ENCODE measurements at places on chromosomes 16 and 17.
A peak's percentile ranks its signal among the peaks of the same experiment; 100 is the strongest.

- peak; percentile 92 for DNase-seq
Measured at GRCh38 chr16:15642557-15643047, 352 bp downstream of the MARF1 start.

- DNase-seq: peak; percentile 42
Measured at GRCh38 chr16:4140652-4141051, 24.4 kb upstream of the ADCY9 start.

- DNase-seq: no peak
Measured at GRCh38 chr16:55062442-55062841, 131.8 kb downstream of the IRX5 start.

DNA sequence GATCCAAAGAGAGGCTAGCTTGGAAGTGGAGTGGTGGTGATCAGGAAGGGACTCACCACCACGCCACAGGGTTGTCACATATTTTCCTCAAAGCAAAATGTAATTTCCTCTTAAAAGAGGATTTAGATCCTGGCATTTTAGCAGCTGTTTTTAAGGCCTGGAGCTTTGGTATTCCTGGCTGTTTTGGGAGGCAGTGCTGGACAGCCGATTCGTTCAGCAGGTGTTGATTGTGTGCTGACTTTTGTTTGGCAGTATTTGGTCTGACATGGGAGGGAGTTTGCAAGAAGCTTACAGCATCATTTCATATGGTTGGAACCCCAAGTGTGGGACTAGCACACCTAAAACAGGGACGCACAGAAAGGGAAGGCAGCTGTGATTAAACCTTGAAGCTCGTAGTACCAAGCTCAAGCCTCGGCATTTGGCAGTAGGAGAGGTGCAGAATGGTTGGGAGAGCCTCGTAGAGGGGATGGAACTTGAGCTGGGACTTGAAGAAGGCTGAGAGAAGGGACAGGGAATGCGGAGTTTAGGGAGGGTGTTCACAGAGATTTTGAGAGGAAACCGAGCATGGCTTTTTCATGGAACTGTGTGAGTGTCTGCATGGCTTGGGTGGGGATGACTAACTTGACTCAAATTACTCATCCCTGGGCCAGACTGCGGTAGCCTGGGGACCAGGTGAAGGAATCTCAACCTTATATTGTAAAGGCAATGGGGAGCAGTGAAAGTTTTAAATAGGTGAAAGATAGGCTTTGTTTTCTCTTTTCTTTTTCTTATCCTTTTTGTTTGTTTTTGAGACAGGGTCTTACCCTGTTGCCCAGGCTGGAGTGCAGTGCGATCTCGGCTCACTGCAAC is 52.3 kb downstream of the RPTOR start:
- no peak for DNase-seq

DNA sequence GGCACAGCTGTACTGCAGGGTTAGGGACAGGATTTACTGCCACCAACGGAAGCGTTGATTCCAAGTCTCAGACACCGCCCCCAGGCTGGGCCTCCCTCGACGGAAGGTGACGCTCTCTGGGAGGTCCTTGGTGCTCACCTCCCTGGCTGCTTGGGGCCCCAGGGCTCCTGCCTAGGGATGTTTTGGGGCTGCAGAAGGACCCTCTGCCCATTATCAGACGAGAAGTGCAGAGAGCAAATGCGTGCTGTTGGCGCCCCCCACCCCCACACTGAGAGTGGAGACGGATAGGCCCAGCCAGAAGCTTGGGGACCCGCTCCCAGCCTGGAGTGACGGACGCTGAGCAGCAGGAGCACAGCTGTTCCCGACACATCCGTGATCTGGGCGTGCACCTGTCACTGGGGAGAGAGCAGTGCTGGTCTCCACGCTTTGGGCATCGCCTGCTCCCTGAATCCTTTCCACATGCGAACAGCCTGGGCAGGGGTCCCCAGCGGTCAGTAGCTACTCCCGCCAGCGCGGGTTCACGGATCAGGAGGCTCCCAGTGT is 5.1 kb upstream of the SOX8 start:
- no peak for DNase-seq

- DNase-seq: peak; percentile 83
Measured at GRCh38 chr16:588639-588888, 1.3 kb upstream of the RAB40C start.

DNA sequence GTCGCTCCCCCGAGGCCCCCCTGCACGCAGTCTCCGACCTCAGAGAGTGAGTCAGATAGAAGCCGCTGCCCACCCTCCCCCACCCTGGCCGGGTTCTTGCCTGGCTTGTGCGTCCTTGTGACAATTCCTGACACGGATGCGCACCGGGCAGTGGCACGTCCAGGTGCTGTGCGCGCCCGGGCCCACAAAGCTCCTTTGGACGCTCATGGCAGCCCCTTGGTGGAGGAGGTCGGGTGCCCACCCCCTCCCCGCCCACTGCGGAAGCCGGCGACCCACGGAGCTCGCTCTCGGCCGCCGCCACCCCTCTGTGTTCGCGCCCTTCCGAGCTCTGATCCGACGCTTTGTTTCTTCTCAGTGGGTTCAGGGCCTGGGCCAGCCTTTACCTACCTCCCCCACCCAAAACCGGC is 662 bp upstream of the TUBB3 start:
- peak; percentile 34 for DNase-seq

DNA sequence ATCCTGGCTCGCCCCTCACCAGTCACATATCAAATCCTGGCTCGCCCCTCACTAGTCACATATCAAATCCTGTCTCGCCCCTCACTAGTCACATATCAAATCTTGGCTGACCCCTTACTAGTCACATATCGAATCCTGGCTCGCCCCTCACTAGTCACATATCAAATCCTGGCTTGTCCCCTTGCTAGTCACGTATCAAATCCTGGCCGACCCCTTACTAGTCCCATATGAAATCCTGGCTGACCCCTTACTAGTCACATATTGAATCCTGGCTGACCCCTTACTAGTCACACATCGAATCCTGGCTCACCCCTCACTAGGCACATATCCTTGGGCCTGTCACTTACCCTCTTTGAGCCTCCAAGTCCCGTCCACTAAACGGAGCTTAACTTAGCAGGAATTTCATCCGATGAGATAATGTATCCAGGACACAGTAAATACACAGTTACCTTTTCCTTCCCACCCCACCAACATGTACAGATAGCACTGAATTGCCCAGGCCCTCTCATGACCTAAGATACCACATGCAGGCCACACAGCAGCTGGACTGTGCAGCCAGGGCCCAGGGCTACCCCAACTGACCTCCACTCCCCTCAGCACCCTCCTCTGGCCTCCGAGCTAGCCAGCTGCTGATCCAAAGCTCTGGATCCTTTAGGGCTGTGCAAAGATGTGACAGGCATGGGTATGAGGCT is 157.8 kb upstream of the RPH3AL start:
- no peak for DNase-seq

GRCh38 chr17:80244871-80245509 is 15.7 kb upstream of the RNF213 start:
- no peak for DNase-seq

- DNase-seq: no peak
Measured at GRCh38 chr17:8481089-8481488, 45.4 kb downstream of the NDEL1 start.

- no peak for DNase-seq
Measured at GRCh38 chr16:84331998-84332780, 36.1 kb upstream of the ATP2C2 start.

DNA sequence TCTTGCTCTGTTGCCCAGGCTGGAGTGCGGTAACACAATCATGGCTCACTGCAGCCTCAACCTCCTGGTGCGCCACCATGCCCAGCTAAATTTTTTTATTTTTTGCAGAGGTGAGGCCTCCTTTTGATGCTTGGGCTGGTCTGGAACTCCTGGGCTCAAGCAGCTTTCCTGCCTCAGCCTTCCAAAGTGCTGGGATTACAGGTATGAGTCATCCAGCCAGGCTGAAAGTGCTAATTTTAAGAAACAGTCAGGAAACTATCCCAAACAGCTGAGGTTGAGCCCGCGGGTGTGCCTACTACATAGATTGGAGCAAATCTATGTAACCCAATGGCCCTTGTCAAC is 738 bp upstream of the XPO6 start:
- DNase-seq: no peak

DNA sequence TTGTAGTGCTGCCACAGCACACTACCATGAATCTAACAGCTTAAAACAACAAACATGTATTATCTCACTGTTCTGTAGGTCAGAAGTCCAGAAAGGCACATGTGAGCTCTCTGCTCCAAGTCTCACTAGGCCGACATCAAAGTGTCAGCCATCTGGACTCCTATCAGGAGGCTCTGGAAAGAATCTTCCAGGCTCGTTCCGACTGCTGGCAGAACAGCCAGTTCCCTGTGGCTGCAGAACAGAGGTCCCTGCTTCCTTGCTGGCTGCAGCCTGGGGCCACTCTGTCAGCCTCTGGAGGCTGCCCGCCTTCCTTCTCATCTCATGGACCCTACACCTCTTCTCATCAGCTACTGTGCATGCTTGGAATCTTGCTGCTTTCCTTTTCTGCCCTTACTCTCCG is 168.9 kb downstream of the CBLN1 start:
- DNase-seq: no peak

- DNase-seq: peak; percentile 84
Measured at GRCh38 chr17:45149669-45150664, 1.7 kb downstream of the HEXIM1 start.

- DNase-seq: peak; percentile 84
Measured at GRCh38 chr17:33942414-33942813, 312.7 kb upstream of the CCL2 start.

GRCh38 chr17:142102-142661 is 4.8 kb downstream of the SCGB1C2 start:
- DNase-seq: peak; percentile 15

DNA sequence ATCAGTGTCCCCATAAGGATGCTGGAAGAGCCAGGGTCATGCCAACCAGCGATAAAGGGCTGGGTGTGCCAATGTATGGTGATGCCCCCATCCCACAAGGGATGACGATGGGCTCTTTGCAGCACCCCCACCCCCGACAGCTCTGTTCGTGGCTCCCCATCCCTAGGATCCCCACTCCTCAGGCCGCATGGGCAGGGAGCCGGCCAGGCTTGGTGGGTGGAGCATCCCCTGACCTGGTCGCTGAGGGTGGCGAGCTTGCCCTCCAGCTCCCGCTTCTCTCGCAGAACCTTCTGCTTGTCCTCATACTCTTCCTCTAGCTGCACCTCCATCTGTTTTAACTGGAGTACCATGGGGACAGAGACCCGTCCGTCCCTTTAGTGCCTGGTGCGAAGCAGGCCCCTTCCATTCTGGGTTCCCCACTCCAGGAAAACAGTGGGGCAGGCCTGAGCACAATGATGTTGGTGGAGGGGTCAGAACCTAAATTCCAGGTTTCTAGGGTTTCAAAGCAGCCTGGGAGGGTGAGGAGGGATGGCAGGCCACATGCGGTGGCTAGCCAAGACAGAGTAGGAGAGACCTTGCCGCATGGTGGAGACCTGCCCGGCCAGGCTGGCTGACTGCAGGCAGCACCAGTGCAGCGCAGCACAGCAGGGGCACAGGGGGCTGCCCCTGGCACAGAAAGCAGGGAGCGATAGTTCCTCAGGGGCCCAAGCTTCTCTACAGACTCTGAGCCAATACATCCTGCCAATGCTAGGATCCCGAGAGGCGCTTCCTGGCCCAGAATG is 50.3 kb downstream of the PIPOX start:
- no peak for DNase-seq

- peak; percentile 51 for DNase-seq
Measured at GRCh38 chr16:50267151-50267631, 840 bp downstream of the ADCY7 start.

DNA sequence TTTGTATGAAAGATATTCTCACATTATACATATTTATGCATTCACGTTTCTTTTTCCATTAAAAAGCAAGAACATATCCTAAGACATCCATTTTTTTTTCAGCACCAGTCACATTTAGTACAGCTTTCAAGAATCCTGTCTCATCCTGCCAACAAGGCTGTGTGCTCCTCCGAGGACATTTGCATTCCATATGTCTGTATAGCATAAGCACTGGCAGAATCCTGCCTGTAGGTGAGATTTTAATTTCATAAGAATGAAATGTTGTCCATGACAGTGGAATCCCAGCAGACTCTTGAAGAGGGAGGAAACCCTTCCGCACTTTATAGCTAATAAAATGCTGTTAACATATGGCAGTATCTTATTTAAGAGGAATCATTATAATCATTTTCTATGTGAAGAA is 2.9 kb upstream of the PMP22 start:
- DNase-seq: no peak

- no peak for DNase-seq
Measured at GRCh38 chr16:85228970-85229430, 116.7 kb upstream of the CIBAR2 start.

DNA sequence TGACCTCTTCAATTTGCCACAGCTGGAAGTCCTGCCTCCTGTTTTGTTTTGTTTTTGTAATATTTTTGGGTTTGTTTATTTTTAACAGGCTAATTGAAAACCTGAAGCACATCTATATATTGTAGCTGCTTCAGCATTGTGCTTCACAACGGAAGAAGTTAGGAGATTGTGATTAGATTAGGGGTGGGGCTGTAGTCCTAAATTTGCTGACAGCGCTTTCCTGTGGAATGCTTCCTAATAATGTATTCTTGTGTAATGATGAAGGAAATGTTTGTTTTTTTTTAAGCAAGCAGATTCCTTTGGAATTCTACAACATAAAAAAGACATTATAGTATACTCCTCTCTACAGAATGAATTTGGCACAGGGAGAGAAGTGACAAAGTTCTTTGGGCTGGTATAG is 70.1 kb downstream of the NLK start:
- DNase-seq: no peak

- peak; percentile 67 for DNase-seq
Measured at GRCh38 chr17:4739122-4740024, at the start of the genes CXCL16 and ZMYND15. Gene CXCL16, minus strand, starts transcription at chr17:4739928. Its CDS starts 589 bp downstream, at chr17:4739339. Gene ZMYND15, plus strand, starts transcription at chr17:4739833. Its CDS starts 716 bp downstream, at chr17:4740549.

- DNase-seq: no peak
Measured at GRCh38 chr17:80166446-80166845, 3.4 kb upstream of the CARD14 start.

DNA sequence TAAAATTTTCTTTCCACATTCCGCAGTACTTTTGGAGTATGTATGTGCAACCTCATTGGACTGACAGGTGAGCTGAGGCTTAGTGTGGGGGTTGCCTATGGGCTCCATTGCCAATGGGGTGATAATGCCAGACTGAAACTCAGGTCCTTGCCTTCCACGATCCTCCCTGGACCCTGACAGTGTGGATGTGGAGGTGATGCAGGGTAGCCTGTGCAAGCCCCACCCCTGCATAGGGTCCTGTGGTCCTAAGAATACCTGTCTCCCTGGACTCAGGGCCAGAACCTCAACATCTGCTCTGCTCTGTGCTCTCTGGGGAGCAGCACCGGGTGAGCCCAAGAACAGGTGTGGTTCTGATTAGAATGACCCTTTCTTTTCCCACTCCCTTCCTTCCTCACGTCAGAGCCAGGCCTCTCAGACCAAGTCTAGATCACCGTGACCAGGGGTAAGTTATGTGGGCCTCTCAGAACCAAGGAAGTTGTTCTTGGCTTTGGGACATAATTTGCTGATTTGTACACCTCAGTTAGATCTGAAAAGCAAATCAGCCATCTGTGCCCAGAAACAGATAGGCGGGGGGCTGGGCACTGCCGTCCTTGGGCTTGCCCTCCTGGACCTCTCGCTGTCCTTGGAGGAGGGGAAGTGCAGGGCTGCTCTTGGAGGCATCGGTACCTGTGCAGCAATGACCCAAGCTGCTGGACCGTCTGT is 8.4 kb upstream of the TNS4 start:
- no peak for DNase-seq

- DNase-seq: no peak
Measured at GRCh38 chr16:46897471-46897870, 13.3 kb downstream of the GPT2 start.

All from erythroblast (primary cell).